ENCODE measurements at places on chromosomes 16 and 17. TPM values are rescaled to one million over a fixed set of nuclear protein-coding genes. Genes with fewer than 3 reads are reported as not detected.

The NPIPB6 gene
- total RNA-seq, result 2.1 TPM

DNA sequence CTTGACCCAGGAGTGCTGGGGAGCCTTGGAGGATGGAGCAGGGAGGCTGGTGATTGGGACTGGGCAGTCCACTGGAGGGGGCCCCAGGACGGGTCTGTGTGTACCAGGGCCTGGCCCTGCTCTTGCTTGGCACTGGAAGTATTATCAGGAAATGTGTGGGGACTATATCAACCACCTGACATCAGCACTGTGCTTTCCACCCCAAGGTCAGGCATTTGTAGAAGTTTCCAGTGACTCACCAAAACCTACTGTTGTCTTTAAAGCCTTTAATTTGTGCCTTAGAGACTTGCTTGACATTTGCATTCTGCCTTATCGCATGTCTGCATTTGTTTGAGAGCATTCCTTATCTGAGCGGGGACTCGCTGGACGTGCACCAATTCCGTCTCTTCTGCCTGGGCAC, 323.1 kb downstream of the FOXL1 start:
- H3K36me3 ChIP-seq, result no peaks in the 10 kb centered on the region
- H3K4me1 ChIP-seq, result no peaks in the 10 kb centered on the region
- no peak for DNase-seq

DNA sequence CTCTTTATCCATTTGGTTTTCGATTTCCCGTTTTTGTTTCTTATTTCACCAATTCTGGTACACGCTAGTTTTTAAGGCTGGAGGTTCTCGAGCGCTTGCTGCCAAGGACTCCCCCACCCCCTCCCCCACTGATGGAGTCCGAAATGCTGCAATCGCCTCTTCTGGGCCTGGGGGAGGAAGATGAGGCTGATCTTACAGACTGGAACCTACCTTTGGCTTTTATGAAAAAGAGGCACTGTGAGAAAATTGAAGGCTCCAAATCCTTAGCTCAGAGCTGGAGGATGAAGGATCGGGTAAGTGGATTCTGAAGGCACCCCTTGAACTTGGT, 825 bp downstream of the RPTOR start:
- DNase-seq, result no peak
- H3K4me1 ChIP-seq, result peaks cover 26% of the 10 kb centered on the region
- peaks cover 9% of the 10 kb centered on the region for H3K27me3 ChIP-seq
- no peak overlapping the region for H3K27ac ChIP-seq
- H3K4me3 ChIP-seq, result peak overlapping the region; percentile 96
- H3K36me3 ChIP-seq, result peaks cover 12% of the 10 kb centered on the region

GRCh38 chr17:58811290-58811689, 55.6 kb downstream of the PPM1E start:
- DNase-seq, result no peak
- H3K4me1 ChIP-seq, result no peaks in the 10 kb centered on the region
- peaks cover 3% of the 10 kb centered on the region for H3K27me3 ChIP-seq
- H3K4me3 ChIP-seq, result no peak overlapping the region
- no peak overlapping the region for H3K27ac ChIP-seq

The KRT24 gene
- total RNA-seq, result not detected

- peaks cover 11% of the 10 kb centered on the region for H3K4me1 ChIP-seq
- H3K27ac ChIP-seq, result no peak overlapping the region
- no peak overlapping the region for H3K4me3 ChIP-seq
- no peaks in the 10 kb centered on the region for H3K36me3 ChIP-seq
Measured at GRCh38 chr17:3038941-3039340, 24.5 kb downstream of the OR1D5 start.

DNA sequence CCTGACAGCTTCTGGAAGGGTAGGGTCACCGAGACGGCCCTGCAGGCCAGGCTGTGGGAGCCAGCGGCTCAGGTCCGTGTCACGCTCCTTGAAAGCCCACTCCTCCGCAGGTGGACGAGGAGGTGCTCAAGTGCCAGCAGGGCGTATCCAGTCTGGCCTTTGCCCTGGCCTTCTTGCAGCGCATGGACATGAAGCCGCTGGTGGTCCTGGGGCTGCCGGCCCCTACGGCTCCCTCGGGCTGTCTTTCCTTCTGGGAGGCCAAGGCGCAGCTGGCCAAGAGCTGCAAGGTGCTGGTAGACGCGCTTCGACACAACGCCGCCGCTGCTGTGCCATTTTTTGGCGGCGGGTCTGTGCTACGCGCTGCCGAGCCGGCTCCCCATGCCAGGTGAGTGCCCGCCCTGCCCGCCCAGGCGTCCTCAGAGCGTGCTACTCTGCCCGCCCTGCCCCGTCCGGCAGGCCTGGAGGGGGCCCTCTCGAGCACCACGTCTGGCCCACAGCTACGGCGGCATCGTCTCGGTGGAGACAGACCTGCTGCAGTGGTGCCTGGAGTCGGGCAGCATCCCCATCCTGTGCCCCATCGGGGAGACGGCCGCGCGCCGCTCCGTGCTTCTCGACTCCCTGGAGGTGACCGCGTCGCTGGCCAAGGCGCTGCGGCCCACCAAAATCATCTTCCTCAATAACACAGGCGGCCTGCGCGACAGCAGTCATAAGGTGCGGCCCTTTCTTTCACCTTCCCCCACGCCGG, 1.3 kb downstream of the NAGS start:
- peak; percentile 49 for DNase-seq
- H3K36me3 ChIP-seq, result peaks cover 5% of the 10 kb centered on the region
- peaks cover 24% of the 10 kb centered on the region for H3K4me1 ChIP-seq
- H3K4me3 ChIP-seq, result peak overlapping the region; percentile 90
- H3K27ac ChIP-seq, result peak overlapping the region; percentile 30
